ENCODE measurements at places on chromosomes 6 and 20.

- no peak for DNase-seq
Measured at GRCh38 chr6:128743974-128744765, 138.8 kb upstream of the LAMA2 start.

DNA sequence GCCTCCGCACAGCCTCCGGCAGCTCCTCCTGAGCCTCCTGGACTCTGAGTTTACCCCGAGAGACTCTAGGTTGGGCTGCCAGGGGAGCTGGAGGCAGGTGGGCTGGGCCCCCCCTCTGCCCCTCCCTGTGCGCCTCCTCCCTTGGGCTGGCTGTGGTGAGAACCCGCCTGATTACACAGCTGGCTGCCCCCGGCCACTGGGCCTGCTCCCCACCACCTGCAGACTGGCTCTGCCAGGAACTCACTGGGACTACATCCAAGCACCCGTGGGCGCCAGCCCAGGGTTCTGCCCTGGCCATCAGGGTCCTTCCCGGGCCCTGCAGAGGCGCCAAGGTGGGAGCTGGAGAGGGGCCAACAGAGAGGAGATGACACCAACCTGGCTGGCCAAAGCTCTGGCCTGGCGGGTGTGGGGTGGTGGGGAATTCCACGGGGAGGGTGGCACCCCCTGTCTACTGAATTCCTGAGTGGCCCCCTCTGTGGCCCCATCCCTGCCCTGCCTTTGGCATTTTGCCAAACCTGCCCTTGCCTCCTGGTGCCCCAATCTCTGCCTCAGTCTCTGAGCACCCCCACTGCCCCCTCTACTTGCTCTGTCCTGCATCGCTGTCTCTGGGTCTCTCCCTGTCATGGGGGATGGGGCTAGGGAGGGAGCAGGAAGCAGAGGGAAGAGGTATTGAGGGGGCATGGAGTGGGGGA, 21.9 kb upstream of the CDH22 start:
- no peak for DNase-seq

DNA sequence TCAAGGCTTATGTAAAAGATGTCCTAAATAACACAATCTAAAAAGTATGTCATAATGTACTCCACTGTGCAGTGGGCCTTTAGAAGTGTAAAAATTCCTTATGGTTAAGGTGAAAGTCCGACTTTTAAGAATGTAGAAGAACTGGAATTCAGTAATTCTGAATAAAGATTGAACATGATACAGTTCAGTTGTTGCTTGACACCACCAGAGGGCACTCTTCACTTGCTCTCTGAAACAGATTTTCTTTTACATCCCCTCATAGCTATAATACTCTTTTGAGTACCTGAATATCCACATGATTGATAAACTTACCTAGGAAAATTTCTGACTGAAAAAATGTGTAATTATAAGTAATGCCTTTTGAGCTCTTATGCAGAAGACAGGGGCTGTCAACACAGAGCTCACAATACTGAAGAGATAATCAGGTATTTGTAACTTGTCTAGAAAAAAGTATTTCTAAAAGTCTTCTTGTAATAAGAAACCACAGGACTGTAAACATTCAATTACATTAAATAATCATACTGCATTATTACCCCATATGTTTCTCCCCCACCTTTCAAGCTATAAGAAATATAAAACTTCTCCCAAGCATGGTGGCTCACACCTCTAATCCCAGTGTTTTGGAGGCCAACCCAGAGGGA, 92.1 kb downstream of the POPDC3 start:
- peak; percentile 30 for DNase-seq

- DNase-seq, result no peak
Measured at GRCh38 chr20:39010496-39010895, 48.4 kb downstream of the DHX35 start.

GRCh38 chr6:159590835-159591234, 102.2 kb downstream of the SOD2 start:
- no peak for DNase-seq

DNA sequence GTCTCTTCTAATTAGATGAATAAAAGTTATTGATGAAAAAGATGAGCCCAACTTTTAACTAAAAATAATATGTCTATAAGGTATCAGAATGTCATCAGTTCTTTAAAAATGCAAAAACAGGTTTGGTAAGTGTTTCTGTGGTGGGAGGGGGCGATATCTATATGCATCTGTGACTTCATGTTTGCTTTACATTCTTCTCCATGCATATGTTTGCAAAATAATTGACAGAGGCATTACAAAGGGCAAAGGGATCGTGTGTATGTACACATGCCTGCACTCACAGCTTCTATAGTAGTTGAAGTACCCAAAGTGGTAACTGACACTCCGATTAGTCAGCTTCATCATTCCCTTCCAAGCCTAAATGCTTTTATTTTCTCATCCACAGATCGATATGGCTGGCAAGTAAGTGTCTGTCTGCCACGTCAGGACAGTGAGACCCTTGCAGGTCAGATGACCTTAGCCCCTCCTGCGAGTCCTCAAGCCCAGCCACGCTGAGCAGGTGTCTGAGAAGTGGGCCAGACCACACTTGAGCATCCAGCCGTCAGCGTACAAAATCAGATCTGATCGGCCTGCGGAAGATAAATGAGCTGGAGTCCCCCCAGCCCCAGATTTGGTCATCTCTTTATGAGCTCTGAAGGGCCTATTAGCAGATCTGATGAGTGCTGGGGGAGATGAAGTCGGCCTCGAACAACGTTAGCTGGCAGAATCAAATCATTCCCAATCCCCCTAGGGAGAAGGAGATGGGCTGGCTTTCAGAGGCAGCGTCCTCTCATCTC, 369.1 kb downstream of the MAFB start:
- DNase-seq, result no peak

DNA sequence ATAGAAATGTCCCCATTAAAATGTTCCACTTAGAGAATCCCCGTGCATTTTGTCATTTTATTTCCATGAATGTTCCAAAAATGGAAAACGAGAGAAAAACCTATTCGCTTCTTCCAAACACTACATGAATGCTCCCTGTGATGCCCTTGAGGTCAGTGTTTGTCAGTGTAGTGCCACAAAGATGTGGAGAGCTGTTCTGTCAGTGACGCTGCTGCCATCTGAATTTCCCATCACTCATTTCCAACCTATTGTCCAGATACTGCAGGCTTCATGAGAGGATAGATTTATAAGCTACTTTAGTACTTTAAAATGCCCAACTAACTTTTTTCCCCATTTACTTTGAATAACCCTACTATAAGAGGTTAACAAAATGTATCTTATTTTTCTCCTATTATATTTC, 335.8 kb downstream of the CDKAL1 start:
- no peak for DNase-seq
